ENCODE measurements at places on chromosomes 1 and 21. TPM values are rescaled to one million over a fixed set of nuclear protein-coding genes. Genes with fewer than 3 reads are reported as not detected.

Gene SLC35A3
- 8.5 TPM for total RNA-seq

Gene DENND2D
- total RNA-seq: 0.98 TPM

Gene FCER1G
- not detected for total RNA-seq

Gene KCNJ9
- not detected for total RNA-seq

Gene LCE2A
- not detected for total RNA-seq

Gene ACTN2
- not detected for total RNA-seq

Gene AMPD1
- total RNA-seq: not detected

Gene OLFM3
- total RNA-seq: not detected

Gene CD48
- total RNA-seq: not detected

Gene STUM
- not detected for total RNA-seq

Gene ZNF697
- 1.5 TPM for total RNA-seq

Gene ETS2
- total RNA-seq: 86.7 TPM

Gene TMPRSS3
- 0.57 TPM for total RNA-seq

Gene TMEM269
- total RNA-seq: 0.15 TPM

Gene DDOST
- total RNA-seq: 208 TPM

Gene SLC44A5
- total RNA-seq: not detected

Gene CDC42
- total RNA-seq: 143 TPM

Gene RNU1-3
- not detected for total RNA-seq

Gene LRRC53
- not detected for total RNA-seq

Gene INSRR
- not detected for total RNA-seq

Gene PGLYRP4
- not detected for total RNA-seq

Gene KCNQ4
- total RNA-seq: 0.20 TPM

Gene CASQ1
- total RNA-seq: not detected

Gene PPM1J
- total RNA-seq: 0.75 TPM

Gene CLCC1
- 16.0 TPM for total RNA-seq

Gene ASCL5
- total RNA-seq: 0.13 TPM
